ENCODE measurements at places on chromosomes 1 and 21.

DNA sequence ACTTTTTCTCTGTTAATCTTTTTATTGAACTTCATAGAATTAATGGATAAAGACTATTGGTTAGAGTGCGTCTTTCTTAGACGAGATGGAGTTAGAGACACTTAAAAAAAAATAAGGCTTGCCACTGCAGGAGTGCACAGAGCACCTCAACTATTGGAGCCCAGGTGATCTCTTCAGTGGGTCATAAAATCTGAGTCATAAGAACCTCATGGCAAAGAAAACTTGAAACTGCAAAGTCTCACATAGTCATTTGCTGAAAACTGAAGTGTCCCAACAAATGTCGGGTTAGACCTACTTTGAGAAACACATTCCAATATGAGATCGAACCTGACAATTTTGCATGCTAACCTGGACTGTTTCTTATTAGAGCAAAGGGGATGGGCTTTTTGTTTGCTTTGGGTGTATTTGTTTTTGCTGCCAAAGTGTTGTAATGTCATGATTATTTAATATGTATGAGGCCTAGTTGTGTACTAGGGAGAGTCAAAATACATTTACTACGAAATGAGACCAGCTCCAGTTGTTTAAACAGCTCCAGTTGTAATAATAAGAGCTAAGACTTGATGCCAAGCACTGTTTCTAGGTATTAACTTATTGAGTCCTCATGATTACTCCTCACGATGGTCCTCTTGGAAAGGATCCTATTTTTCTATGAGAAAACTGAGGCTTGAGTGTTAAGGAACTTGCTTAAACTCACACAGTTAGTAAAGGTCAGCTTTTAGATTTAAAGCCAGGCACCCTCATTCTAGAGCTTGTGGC, 65.1 kb downstream of the DDR2 start:
- no peak for DNase-seq

DNA sequence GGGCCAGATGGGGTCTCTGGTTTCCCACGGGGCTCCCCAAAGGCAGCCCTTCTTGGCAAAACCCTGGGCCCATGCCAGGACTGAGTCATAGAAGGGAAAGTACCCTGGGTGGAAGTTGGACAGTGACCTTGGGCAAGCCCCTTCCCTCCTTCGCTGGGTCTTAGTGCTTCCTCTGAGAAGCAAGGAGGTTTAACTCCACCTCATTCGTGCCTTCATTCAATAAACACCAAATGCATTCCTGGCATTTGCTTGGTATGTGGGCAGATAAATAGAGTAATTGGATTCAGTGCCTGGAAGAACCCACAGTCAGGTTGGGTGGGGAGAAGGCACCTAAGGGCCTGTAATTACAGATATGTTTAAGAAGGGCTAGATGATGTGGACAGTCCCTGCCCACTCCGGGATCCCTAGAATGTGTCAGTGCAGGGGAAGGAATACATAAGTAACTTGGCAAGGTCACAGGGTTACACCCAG, 36.3 kb upstream of the CITED4 start:
- DNase-seq, result peak; percentile 52

- no peak for DNase-seq
Observed at GRCh38 chr1:86054396-86054795, 102.2 kb downstream of the COL24A1 start.

GRCh38 chr1:240312872-240313271, 221.2 kb downstream of the FMN2 start:
- no peak for DNase-seq

DNA sequence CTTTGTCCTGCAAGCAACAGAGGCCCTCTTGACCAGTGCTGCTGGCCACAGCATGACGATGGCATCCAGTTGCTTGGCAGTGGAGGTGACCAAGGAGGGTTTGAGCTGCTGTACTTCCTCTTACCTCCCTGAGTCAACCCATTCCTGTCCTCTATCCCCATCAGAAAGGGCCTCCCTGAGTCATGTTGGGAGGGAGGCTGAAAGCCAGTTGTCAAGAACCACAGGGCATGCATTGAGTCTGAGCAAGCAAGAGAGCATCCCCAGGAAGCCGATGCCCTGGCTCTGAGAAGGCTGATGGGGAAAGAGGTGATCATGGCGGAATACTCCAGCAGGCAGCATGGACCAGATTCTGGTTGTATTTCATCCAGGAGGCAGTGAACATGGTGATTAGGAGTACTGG, 69.6 kb downstream of the LACTBL1 start:
- no peak for DNase-seq

GRCh38 chr21:32206631-32207405, 72.0 kb downstream of the MIS18A start:
- DNase-seq, result no peak

DNA sequence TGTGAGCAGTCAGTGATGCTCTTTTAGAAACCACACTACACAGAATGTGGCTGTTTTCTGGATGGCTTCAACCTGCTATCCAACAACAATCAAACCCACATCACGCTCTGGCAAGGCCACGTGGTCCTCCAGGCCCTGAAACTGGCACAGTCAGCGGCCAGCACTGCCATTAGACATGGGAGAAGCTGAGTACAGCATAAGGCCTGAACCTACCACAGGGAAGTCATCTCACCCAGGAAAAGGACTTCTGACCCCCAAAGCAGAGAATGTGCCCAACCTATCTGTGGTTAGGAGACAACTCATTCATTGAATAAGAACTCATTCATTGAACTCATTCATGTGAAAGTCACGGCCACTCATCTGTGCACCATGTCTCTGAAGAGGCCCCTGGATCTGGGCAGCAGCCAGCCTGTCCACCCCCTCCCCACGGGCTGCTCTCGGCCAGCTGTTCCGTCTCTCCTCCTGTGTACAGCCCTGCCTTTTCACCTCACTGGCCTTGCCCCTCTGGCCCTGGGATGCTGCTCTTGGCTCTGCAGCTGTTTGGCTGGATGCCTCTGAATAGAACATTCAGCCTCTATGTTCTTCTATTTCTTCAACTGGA, 41.1 kb downstream of the C1orf198 start:
- no peak for DNase-seq

DNA sequence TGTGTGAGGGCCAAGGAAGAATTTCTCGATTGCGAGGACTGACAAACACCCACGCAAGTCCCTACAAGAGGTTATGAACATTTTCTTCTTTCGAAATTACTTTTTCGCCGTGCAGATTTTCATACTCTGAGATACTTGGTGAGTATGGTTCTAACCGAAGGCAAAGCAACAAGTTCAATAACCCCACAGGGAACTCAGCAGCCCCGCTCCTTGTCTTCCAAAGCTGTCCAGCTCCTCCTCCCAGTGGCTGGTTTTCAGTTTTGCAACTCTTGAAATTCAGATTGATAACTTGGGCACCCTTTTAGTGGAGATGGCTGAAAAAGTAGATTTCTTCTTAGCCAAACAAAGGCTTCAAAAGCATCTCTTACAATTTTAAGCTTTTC, 154.4 kb downstream of the SETD4 start:
- no peak for DNase-seq
